Fibroblast of skin of back (primary cell): ENCODE measurements at places on chromosomes 3 and 15.

DNA sequence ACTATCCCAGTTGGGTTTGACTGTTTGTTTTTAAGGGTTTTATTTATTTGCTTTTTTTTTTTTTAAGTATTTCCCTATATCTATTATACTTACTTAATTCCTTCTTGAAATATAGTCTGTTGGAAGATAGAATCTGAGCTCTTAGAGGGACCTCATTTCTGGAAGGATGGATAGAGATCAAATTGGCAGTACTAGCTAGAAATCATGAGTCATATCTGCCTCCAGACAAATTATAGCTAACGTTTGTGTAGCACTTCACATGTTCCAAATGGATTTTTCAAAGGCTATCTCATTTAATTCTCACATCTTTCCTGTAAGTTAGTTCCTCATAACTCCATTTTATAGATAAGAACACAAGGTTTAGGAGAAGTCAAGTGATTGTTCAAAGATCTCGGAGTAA is 384.7 kb downstream of the ZIC1 start:
- DNase-seq: peak; percentile 14

- DNase-seq: no peak
These were observed 29.1 kb upstream of the CHST2 start for GRCh38 chr3:143090486-143090885.

- DNase-seq: peak; percentile 8
These were observed 74.4 kb downstream of the MOBP start for GRCh38 chr3:39541917-39542329.

- no peak for DNase-seq
These were observed 118.1 kb downstream of the C3orf38 start for GRCh38 chr3:88267847-88268246.

DNA sequence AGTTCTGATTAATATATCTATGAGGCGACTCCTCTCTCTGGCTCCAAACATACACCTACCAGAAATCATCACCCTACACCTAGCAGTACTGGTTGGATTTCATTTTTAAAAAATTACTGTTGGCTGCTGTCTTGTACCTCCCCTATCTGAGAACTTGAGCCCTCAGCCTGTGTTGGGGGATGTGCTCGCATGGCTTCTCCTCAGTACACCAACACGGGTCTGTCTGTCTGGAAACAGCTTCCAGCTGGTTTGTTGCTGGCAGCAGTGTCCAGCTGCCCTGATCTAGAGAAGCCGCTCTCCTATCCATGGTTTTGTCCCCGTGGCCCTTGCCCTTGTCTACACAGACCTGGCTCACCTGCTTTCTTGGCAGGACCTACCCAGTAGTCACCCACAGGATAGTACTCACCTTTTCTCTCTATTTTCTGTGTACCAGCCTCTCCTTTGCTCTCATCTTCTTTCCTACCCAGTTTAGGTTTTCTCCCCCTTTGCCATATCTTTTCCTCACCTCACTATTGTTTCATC is 43.2 kb upstream of the NEDD4 start:
- DNase-seq: no peak

- no peak for DNase-seq
These were observed 7.5 kb downstream of the GYG1 start for GRCh38 chr3:148998715-148999423.

DNA sequence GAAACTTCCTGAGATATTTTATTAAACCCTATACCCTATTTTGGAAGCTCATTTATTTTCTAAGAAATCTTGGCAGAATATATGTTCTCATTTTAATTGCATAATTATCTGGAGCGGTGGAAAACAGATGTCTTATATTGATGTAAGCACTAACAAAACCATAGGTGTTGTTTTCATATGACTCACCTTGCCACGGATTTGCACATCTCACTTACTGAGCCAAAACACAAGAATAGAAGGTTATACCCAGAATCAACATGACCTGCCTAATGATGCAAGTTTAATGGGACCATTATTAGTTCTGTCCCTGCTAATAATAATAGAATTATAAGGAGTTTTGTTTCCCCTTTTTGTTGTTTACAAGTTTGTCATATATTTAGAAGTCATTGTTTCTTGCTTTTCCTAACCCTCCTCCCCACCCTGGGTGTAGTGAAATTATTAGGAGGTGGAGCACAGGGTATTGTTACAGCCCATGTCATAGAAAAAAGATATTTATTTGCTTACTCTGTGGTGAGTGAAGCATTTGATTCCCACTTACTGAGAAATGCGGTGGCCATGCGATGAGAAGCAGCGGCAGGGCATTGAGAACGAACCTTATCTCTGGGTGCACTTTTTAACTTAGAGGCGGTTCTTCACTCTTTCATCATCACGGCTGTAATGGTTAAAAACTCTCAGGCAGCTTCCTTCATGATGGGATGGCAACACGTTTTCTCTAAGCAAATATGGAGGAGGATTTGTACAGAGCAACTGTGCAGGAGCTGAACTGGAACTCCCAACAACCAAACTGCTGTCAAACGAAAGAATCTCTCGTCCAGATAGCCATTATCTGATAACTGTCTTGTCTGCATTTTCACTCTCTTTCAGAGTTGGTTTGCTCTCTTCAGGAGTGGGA is 521 bp downstream of the IL5RA start:
- DNase-seq: no peak

GRCh38 chr15:57738734-57739237 is 32.3 kb downstream of the POLR2M start:
- DNase-seq: no peak

- no peak for DNase-seq
These were observed 164.8 kb downstream of the AKAP13 start for GRCh38 chr15:85545185-85545584.

DNA sequence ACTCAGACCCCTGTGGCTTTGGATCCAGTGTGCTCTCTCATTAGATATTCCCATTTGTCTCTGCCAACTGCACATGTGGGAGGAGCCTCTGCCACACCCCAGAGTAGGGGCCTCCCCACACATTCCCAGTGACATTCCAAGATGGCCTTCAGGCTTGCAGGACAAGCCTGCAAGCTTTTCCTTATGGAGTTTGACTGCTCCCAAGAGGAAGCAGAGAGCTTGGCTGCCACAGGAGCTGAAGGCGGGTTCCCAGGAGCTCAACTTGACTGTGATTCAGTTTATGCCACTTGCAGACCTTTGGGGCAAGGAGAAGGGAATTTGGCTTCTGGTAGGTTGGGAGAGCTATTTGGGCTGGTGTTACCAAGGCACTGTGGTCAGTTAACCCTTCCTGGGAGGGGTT is 22.5 kb upstream of the EPHB1 start:
- DNase-seq: no peak

GRCh38 chr15:67807141-67807540 is 18.2 kb upstream of the SKOR1 start:
- no peak for DNase-seq

GRCh38 chr15:66802025-66803001 is 100.3 kb downstream of the SMAD6 start:
- DNase-seq: peak; percentile 78

- DNase-seq: no peak
These were observed 2.2 kb downstream of the RPL4 start for GRCh38 chr15:66502491-66502890.

- DNase-seq: no peak
These were observed 124.8 kb downstream of the DLG1 start for GRCh38 chr3:197173620-197174019.

GRCh38 chr3:96779810-96780209 is 34.6 kb upstream of the EPHA6 start:
- no peak for DNase-seq

DNA sequence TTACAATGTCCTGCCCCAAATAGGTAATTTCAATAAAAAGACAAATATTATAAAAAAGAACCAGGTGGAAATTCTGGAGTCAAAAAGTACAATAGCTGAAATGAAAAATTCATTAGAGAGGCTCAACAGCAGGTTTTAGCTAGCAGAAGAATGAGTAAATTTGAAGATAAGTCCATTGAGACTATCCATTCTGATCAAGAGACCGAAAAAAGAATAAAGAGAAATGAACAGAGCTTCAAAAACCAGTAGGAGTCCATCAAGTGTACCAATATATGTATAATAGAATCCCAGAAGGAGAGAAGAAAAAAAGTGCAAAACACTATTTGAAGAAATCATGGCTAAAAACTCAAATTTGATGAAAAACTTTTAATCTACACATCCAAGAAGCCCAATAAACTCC is 60.5 kb upstream of the POMGNT2 start:
- no peak for DNase-seq

DNA sequence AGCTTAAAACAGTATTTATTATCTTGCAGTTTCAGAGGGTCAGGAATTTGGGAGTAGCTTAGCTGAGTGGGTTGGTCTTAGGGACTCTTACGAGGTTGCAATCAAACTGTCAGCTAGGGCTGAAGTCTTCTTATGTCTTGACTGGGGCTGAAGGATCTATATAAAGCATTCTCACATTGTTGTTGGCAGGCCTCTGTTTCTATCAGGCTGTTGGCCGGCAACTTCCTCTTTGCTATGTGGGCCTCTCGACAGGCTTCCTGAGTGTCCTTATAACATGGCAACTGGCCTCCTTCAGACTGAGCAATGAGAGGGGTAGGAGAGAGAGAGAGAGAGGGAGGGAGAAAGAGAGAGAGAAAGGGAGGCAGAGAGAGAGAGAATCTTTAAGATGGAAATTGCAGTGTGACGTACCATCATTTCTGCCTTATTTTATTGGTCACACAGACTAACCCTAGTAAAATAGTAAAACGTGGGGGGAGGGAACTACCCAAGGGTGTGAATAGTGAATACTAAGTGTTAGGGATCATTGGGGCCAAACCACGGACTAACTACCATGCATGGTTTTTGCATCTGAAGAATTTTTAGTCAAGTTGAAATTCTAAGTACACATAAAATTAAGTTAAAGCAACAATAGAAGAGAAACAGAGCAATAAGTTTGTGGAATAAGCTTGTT is 16.1 kb downstream of the FGF7 start:
- no peak for DNase-seq

- DNase-seq: no peak
These were observed 403.1 kb downstream of the MAGI1 start for GRCh38 chr3:65635657-65636056.

DNA sequence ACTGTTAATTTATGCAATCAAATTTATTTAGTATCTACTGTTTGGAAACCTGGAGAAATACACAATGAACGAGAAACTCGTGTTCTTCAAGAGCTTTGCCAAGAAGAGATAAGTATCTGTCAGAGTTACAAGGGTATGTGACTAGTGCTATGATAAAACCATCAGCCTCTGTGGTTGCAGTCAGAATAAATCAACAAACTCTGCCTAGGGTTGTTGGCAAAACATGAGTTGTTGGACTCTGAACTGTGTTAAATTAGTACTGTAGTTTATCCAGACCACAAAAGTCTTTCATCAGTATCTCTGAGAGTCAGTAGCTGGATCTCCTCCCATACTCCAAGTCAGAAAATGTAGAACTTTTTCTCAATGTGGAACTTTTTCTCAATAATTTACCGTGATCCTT is 918.4 kb downstream of the NAALADL2 start:
- no peak for DNase-seq

GRCh38 chr3:177106184-177106583 is 91.1 kb downstream of the TBL1XR1 start:
- no peak for DNase-seq

DNA sequence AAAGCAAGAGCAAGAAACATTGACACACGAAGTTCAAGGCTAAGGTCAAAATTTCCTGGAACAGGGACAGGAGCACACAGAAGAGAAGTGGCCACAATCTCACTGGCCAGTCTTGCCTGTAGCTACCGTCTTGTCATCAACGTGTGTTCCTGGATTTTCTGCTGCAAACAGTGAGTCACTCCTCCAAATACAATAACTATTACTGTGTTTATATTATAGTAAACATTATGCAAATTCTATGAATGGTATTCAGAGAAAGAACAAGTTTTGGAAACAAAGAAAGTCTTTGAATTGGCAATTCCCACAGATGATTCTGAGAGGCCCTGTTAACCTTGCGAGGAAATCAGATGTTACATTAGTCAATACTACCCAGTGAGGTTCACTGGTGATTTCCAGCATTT is 220.5 kb downstream of the FAM43A start:
- DNase-seq: peak; percentile 7
